ENCODE measurements at places on chromosomes 7 and 10.
A peak's percentile ranks its signal among the peaks of the same experiment; 100 is the strongest.

DNA sequence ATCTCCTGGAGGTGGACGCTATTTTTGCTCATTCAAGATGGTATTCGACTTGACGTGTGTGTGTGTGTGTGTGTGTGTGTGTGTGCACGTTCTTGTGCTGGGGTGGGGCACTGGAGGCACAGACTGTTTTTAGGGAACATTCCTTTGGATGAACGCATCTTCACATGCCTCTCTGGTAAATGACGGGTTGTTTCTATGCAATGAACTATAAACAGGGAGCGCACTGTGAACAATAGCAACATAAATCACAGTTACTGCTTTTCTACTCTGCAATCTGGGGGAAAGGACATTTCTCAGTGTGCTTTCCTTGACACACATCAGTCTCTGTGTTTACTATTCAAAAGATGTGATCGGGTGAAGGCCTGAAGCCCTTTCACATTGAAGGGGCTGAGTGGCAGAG is 120.1 kb upstream of the PITRM1 start:
- no peak for DNase-seq

GRCh38 chr10:104209575-104210198 is 22.5 kb downstream of the CFAP43 start:
- DNase-seq, result peak; percentile 17

DNA sequence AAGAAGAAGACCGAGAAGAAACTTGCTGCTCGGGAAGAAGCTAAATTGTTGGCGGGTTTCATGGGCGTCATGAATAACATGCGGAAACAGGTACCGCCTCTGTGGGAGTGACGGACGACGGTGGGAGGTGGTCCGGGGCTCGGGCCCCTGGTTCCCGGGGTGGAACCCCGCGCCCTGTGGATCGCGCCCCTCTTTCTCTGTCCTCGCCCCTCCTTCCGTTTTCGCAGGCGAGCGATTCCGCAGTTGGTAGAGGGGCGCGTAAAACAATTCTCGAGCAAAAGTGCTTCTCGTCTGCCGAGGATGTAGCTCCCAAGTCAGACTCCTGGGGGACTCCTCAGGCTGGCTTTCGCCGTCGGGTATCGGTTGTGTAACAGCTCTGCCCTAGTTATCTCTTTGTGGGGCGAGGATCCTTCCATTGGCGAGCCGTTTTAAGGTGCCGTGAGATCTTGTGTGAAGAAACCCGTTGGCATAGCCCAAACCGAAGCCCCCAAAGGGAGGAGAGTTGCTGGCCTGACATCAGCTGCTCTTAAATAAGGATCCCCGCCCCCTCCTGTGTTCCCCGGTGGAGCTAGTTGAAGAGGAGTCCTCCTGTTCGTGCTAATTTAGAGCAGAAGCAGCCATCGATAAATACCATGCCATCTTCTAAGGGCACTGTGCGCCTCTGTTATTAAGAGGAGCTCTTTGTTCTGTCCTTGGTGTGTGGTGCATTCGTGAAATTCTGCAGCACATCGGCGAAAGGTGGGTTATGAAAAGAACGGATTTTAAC is 655 bp downstream of the KLHL7 start:
- DNase-seq, result peak; percentile 42

- DNase-seq, result peak; percentile 7
Measured at GRCh38 chr7:66043681-66044497, 31.7 kb upstream of the ASL start.

- DNase-seq, result no peak
Measured at GRCh38 chr7:24826662-24827020, 69.4 kb upstream of the GSDME start.

DNA sequence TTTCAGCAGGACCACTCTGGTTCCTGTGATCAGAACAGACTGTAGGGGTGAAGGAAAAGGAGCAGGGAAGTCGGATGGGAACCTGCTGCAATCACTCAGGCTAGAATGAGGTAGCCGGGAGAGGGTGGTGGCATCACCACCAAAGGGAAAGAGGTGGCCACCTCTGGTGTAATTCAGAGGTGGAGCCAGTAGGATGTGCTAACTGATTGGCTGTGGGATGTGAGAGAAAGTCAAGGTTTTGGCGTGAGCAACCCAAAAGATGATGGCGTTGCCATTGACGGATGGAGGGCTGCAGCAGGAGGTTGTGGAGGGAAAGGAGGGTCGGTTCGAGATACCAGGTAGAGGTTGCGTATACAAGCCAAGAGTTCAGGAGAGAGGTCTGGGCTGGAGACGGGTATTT is 7.4 kb upstream of the VSIR start:
- no peak for DNase-seq

GRCh38 chr7:120933475-120933874 is 17.1 kb upstream of the ING3 start:
- no peak for DNase-seq

GRCh38 chr10:35347121-35347562 is 10.8 kb downstream of the CCNY start:
- DNase-seq, result no peak

- no peak for DNase-seq
Measured at GRCh38 chr10:60367431-60367830, 22.2 kb downstream of the ANK3 start.

DNA sequence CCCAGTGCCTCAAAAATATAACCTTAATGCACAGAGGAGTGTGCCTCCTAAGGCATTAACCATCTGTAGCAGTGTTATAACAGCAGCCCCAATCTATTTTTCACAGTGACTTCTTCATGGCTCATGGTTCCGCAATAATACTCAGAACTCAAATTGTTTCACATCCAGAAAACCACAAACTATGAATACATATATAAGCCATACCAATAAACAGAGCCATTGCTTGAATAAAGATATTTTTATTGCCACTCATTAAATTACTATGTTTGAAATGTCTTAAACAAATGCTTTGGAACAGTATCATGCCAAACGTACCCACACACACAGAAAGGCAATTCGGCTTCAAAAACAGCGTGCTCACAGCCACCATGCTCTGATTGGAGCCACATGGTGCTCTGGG is 629.3 kb upstream of the NRP1 start:
- no peak for DNase-seq

GRCh38 chr10:4181621-4182049 is 396.6 kb upstream of the KLF6 start:
- DNase-seq, result no peak

- no peak for DNase-seq
Measured at GRCh38 chr7:146961617-146962016, 845.0 kb downstream of the CNTNAP2 start.

DNA sequence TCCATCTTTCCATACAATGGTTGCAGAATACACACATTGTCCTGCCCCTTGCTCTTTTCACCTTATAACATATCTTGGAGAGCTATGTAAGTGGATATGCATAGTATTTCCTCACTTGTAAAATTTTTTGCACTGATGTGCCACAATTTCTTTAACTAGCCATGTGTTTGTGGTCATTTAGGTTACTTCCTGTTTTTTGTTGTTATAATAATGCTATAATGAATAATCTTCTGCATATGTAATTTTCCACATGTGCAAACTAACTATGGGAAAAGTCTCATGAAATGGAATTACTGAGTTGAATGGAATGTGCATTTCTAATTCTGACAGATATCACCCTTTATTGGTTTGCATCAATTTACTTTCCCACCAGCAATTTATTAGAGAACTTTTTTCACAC is 2.8 kb downstream of the TAS2R41 start:
- DNase-seq, result no peak

GRCh38 chr10:130927157-130927556 is 384.4 kb downstream of the TCERG1L start:
- no peak for DNase-seq

GRCh38 chr10:24556750-24557742 is 166.6 kb downstream of the ARHGAP21 start:
- DNase-seq, result no peak

- DNase-seq, result no peak
Measured at GRCh38 chr7:132656341-132656740, 80.1 kb upstream of the PLXNA4 start.

All from T-helper 1 cell (primary cell).